ENCODE measurements at places on chromosomes 16 and 17. TPM values are rescaled to one million over a fixed set of nuclear protein-coding genes. Genes with fewer than 3 reads are reported as not detected.

Gene TMEM132E
- total RNA-seq: not detected

Gene ENO3
- total RNA-seq: 2.4 TPM

Gene ZNF598
- 26.7 TPM for total RNA-seq

Gene SP6
- 2.4 TPM for total RNA-seq

Gene FGF11
- total RNA-seq: 0.27 TPM

Gene CCL3
- not detected for total RNA-seq

Gene UBB
- 1,236 TPM for total RNA-seq

Gene CEP295NL
- 2.6 TPM for total RNA-seq

Gene TRIM72
- not detected for total RNA-seq

Gene PPP1R1B
- total RNA-seq: not detected

Gene SCIMP
- not detected for total RNA-seq

Gene CD300LB
- total RNA-seq: not detected

Gene MMP28
- 4.0 TPM for total RNA-seq

Gene KRT12
- total RNA-seq: not detected

Gene ZNF213
- total RNA-seq: 6.6 TPM

Gene TMEM92
- 0.07 TPM for total RNA-seq

Gene STAC2
- total RNA-seq: not detected

Gene G6PC1
- total RNA-seq: not detected

Gene MAP2K6
- total RNA-seq: 4.4 TPM

Gene PNMT
- total RNA-seq: not detected

Gene TBC1D26
- not detected for total RNA-seq

All from thoracic aorta endothelial cell (primary cell).